Foreskin fibroblast (primary cell): ENCODE measurements at places on chromosomes 1 and 21.

DNA sequence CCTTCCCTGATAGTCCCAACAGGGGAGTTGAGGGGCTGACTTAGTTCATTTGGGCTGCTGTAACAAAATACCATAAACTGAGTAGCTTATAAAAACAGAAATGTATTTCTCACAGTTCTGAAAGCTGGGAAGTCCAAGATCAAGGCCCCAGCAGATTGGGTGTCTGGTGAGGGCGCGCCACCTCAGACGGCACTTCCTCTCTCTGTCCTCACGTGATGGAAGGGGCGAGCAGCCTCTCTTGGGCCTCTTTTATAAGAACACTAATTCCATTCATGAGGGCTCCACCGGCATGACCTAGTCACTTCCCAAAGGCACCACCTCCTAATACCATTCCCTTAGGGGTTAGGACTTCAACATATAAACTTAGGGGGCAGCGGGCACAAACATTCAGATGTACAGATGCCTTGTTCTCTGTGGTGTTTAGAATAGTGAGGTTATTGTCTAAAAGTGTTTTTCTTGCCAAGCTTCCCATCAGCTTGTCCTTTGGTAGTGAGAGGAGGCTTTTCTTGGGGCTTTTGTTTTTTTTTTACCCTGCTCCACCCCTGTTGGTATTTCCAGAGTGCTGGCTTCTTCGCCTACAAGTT lies 20.3 kb downstream of the NIPAL3 start:
- no peak for DNase-seq

DNA sequence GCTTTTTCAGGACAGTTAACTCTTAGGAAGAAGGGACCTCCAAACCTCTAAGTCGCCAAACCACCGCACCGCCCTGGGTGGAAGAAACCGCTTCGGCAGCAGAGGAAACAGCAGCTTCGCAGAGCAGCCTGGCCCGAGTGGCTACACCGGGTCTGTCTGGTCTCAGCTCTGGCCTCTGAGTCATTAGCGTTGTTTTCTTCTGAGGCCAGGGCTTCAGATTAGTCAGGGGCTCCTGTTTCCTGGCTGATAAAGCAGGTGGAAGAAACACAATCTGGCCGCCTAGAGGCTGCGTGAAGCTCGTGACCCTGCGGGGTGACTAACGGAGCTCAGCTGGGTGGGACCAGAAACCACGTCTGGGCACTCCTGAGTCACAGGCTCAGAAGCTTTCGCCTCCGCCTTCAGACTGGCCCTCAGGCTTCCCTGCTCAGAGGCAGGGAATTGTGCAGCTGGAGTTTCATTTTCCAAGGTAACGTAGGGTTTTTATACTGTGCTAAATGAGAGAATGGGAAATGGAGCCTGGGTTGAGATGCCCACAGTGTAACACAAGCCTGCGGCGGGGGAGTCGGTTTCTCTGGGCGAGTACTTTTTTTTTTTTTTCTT lies 44.9 kb downstream of the CHAF1B start:
- peak; percentile 99 for DNase-seq

DNA sequence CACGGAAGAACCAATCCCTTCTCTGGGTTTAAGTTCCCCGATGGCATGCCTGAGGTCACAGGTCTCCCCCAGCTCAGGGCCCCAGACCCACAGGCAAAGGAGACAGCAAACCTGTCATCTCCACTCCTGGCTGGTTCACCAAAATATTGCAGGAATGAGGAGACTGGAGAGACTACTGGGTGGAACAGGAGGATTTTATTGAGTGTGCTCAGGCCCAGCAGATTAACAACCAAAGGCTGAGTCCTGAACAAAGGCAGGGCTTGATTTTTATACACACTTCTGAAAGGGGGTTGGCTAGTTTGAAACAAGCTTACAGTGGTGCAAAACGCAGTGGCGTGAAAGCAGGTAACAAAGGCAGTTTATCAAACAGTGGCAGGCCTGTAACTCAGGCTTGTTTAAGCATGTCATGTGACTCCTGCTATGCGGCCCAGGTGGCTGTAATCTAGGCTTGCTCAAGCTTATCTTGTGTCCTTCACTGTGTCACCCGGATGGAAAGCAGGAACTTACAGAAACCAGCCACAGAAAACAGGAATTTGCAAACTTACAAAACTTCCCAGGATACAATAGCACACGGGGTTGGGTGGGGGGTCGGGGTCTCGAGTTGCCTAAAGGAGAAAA lies 27.4 kb upstream of the KCNJ15 start:
- DNase-seq, result no peak

GRCh38 chr1:233394860-233395717 lies 67.6 kb downstream of the MAP3K21 start:
- peak; percentile 67 for DNase-seq

DNA sequence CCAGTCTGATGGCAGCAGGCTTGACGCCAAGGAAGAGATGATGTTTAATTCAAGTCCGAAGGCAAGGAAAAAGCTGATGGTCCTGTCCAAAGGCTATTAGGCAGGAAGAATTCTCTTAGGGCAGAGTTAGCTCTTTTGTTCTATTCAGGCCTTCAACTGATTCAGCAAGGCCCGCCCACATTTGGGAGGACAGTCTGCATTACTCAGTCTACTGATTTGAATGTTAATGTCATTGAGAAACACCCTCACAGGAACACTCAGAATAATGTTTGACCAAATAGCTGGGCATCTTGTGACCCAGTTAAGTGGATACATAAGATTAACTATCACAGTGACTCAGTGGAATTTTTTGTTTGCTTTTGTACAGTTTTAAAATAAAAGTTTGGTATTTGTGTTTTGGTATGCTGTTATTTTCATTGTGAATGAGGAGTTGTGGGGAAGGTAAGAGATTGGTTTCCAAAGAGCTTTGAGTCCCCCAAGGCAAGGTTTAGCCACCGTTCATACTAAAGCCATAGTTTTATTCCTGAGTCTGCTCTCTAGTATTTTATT lies 1.7 kb upstream of the ZNF691 start:
- peak; percentile 76 for DNase-seq

- peak; percentile 53 for DNase-seq
Measured at GRCh38 chr1:56516539-56517252, 62.7 kb downstream of the PLPP3 start.

- no peak for DNase-seq
Measured at GRCh38 chr1:154730986-154731489, 123.1 kb upstream of the ADAR start.

DNA sequence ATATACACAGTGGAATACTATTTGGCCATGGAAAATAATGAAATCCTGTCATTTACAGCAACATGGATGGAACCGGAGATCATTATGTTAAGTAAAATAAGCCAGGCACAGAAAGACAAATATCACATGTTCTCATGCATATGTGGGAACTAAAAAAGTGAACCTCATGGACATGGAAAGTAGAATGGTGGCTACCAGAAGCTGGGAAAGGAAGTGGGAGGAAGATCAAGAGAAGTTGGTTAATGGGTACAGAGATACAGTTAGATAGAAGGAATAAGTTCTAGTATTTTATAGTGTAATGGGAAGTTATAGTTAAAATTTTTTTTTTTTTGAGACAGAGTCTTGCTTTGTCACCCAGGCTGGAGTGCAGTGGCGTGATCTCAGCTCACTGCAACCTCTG lies 34.8 kb upstream of the CREG1 start:
- no peak for DNase-seq

DNA sequence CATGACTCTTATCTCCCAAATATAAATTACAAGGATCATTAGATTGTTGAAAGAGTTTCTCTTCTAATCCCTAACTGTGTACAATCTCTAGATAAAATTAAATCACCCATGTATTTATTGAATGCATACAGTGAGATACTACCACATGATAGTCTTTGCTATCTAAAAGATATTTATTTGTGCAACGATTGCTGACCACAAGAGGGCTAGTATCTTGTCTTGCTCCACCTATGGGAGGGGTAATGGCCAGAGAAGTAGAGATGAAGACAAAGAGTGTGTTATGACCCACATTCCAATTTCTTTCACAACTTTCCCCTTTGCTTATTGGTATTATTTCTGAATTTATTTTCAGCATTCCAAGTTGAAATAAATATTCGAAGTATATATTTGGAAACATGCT lies 13.7 kb downstream of the PYHIN1 start:
- no peak for DNase-seq

- peak; percentile 42 for DNase-seq
Measured at GRCh38 chr1:214377886-214378285, 96.9 kb downstream of the SMYD2 start.

GRCh38 chr1:64403331-64403730 lies 66.6 kb upstream of the CACHD1 start:
- peak; percentile 43 for DNase-seq

DNA sequence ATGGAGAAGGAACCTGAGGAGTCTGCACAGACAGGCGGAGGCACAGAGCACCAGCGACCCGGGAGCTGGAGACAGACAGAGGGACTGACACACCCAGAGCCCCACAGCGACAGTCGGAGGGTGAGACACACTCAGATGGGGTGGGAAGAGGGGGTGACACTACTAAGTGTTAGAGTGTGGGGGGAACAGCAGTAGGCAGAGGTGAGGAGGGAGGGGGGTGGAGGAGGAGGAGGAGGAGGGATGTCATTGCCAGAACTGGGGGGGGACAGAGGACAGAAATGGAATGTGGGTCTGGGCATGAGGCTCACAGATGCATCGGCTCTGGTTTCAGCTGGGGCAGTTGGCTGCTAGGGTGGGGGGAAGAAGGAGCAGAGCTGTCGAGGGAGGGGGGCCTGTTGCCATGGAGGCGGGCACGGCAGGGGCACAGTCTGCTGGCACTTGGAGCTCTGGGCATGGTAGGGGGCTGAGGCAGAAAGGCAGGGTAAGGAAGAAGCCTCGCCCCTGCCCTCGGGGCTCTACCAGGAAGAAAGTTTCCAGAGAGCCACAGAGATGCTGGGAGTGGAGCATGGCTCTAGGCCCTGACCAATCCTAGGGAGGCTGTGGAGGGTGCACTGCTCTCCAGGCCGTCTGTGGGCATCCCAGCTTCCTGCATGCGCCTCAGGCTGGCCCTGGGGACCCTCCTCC lies 37.3 kb downstream of the AHDC1 start:
- no peak for DNase-seq

GRCh38 chr1:12703821-12704451 lies 12.0 kb upstream of the AADACL3 start:
- DNase-seq, result no peak

- no peak for DNase-seq
Measured at GRCh38 chr1:24935196-24935526, 5.1 kb upstream of the RUNX3 start.

- no peak for DNase-seq
Measured at GRCh38 chr1:109896681-109897080, 14.0 kb upstream of the CSF1 start.

GRCh38 chr1:197948926-197949899 lies 32.0 kb downstream of the LHX9 start:
- DNase-seq, result no peak

GRCh38 chr1:173925306-173926242 lies 8.4 kb upstream of the SERPINC1 start:
- no peak for DNase-seq

DNA sequence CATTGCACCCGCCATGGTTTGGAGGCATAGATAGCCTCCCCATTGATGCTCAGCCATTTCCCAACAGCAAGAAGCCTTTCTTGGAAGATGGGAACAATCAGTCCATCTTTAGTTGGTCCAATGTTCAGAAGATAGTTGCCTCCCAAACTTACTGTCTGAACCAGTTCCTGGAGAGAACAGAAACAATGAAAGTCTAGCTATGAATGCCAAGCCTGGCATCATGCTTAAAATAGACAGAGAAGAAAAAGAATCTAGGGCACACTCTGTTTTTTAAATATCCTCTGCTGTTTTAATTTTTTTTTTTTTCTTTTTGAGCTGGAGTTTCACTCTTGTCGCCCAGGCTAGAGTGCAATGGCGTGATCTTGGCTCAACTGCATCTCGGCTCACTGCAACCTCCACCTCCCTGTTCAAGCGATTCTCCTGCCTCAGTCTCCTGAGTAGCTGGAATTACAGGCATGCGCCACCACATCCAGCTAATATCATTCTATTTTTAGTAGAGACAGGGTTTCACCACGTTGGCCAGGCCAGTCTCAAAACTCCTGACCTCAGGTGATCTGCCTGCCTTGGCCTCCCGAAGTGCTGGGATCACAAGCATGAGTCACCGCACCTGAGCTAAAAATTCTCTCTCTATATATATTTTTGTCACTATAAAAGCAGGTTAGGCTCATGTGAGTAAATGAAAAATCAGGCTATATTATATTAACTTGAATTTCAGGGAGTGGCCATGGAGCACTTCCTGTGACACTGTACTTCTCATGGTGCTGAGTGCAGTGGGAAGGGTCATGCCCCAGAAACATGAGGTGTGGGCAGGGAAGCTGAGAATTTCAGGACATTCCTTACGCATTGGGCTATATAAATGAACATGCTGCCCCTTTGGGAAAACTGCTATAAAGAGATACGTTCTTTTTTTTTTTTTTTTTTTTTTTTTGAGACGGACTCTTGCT lies 19.1 kb downstream of the FUCA1 start:
- DNase-seq, result no peak

DNA sequence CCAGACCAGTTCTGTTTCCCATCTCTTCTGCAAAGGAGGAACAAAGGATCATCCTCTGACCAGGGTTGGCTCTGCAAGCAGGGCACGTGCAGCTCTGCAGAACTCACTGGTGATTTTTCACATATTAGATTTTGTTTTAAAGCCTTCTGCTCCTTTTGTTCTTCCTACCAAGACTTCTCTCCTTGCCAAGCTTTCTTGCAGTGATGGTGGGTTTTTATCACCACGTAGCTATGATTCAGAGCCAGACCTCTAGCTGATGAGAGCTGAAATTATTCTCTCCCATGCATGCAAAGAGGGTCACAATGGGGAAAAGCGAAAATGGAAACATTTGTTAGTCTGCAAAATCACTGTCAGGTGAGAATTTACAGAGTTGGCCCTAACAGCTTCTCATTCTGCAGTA lies 225.2 kb downstream of the KCNH1 start:
- DNase-seq, result no peak

GRCh38 chr1:167567663-167568062 lies 14.1 kb upstream of the CREG1 start:
- DNase-seq, result no peak

DNA sequence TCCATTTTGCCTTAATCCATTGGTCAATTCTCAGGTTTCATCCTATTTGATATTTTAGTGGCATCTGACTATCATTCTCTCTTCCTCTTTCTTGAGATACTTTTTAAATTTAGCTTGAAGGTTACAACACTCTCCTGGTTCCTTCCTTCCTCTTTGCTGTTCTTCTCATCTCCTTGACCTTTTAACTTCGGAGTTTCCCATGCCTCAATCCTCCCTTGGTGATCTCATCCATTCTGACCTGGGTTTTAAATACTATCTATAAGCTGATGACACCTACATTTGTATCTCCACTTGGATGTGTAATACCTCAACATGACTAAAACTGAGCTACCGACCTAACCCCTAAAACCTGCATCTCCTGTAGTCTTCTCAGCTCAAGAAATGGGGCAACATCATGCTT lies 4.8 kb upstream of the ZNF687 start:
- no peak for DNase-seq

- no peak for DNase-seq
Measured at GRCh38 chr1:84975035-84975434, 21.9 kb downstream of the MCOLN2 start.

- no peak for DNase-seq
Measured at GRCh38 chr1:205542367-205542766, 37.9 kb downstream of the CDK18 start.

- no peak for DNase-seq
Measured at GRCh38 chr1:43934986-43935324, 1.4 kb downstream of the ARTN start.

- DNase-seq, result no peak
Measured at GRCh38 chr1:165153182-165153581, 203.3 kb downstream of the LMX1A start.

- DNase-seq, result peak; percentile 81
Measured at GRCh38 chr1:51924455-51924854, 45.9 kb upstream of the NRDC start.
